ENCODE measurements at places on chromosomes 16 and 17.
A peak's percentile ranks its signal among the peaks of the same experiment; 100 is the strongest.

- DNase-seq: peak; percentile 44
Observed at GRCh38 chr17:70677783-70678647, 508.7 kb downstream of the KCNJ2 start.

DNA sequence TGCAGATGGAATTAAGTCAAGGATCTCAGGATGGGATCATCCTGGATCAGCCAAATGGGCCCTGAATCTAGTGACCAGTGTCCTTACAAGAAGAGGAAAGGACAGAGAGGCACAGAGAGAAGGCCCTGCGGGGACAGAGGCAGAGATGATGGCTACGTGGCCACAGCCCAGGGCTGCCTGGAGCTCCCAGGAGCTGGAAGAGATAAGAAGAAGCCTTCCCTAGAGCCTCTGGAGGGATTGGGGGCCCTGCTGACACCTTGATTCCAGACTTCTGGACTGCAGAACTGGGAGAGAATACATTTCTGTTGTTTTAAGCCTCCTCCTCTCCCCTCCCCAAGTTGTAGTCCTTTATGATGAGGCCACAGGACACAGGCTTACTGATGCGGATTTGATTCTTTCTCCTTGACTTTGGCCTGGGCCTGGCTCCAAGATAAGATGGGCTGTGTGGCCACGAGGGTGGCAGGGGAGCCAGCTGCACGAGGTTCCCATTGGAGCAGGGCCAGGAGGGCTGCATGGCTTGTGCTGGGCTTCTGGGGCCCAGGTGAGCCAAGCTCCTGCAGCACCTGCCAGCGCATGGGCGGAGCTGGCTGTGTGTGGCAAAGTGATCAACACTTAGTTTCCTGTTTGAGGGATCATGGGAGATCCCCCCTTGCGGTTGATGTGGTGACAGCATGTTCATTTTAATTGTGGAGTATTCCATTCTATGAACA is 146.1 kb downstream of the IRF8 start:
- no peak for DNase-seq

- peak; percentile 72 for DNase-seq
Observed at GRCh38 chr17:44108440-44109311, 14.8 kb downstream of the HDAC5 start.

GRCh38 chr16:87045466-87046216 is 271.6 kb downstream of the C16orf95 start:
- DNase-seq: no peak

DNA sequence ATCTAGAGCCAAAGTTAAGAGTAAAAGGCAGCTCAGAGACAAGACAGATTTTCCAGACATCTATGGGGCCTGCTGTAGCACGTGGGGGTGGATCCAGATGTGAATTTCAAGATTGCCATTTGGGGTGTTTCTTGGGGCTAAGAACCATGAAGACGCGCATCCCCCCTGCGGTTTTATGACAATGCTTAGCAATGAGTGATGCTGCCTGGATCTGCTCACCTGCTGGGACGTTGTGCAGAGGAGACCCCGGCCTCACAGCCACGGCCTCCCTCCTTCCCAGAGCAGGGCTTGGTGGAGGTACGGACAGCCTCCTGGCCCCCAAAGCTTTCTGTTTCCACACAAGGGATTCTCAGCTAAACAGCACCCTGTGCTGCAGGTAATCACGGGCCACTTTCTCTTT is 151.5 kb upstream of the DYNLRB2 start:
- no peak for DNase-seq

DNA sequence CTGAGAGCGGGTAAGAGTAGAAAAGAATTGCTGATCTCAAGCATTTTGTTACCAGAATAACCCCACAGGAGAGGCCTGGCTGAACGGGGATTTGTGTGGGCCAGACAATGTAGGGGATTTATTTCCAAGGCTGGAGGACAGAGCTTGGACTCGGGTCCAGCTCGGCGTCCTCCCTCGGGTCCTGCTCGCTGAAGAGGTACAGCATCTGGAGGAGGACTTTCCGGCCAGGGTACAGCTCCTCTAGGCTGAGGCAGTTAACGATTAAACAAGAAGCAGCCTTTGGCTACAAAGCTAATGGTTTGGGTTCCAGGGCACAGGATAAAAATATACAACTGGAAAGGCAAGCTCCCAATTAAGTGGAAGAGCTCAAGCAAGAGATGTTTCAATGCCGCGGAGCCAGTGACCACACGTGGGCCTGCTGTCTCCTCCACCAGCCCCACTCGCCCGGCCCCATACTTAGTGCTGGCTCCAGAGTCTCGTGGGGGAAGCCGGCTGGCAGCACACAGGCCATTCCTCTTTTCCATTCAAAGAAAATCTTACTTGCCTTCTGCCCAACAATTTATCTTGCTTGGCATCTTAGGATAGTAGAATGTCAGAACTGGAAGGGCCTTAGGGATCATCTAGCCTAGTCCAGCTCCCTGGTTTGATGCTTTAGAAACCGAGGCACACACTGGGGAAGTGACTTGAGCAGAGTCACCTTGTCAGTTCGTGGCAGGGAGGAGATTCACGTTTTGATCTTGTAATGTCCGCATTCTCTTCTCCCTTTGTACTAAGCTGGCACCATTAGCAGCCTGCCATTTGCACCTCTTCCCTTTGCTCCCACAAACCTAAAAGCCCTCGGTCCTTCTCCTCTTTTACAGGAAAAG is 85.9 kb upstream of the TBX2 start:
- no peak for DNase-seq

- no peak for DNase-seq
Observed at GRCh38 chr16:67942200-67942509, 1.8 kb downstream of the LCAT start.

DNA sequence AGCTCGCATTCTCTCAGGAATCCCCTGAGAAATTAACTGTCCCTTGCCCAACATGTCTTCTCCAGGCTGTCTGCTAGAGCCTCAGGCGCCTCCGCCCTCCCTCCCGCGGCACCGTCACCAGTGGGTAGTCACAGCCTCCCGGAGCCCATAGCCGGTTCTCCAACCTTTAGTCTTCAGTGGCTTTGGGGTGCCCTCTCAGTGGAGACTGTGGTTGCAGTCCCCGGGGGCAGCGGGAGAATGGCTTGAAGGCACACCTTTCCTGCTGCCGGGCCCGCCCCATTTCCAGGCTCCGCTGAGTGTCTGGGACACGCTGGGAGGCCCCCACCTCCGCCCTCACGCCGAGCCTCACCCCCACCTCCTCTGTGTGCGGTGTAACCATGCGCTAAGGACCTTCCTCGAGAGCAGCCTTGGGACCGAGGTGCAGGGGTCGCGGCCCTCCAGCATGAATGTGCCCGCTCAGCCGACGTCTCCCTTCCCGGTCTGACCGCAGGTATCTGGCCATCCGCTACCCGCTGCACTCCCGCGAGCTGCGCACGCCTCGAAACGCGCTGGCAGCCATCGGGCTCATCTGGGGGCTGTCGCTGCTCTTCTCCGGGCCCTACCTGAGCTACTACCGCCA is 1.7 kb downstream of the GALR2 start:
- no peak for DNase-seq

DNA sequence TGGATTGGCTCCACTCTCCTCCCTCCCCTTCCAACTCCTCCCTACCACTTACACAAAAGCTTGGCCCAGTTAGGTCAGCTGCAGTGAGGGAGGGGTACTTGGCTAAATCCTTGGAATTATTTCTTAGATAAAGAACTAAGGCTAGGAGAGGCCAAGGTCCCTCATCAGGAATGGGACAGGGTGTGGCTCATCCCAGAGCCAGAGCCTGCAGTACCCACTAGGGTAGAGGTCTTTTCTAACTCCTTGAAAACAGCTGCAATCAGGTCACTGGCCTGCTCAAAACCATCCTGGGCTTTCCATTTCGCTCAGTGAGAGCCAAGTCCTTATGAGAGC is 1.9 kb upstream of the SLC46A1 start:
- no peak for DNase-seq

- DNase-seq: peak; percentile 29
Observed at GRCh38 chr16:89026121-89026612, 49.2 kb upstream of the CBFA2T3 start.

DNA sequence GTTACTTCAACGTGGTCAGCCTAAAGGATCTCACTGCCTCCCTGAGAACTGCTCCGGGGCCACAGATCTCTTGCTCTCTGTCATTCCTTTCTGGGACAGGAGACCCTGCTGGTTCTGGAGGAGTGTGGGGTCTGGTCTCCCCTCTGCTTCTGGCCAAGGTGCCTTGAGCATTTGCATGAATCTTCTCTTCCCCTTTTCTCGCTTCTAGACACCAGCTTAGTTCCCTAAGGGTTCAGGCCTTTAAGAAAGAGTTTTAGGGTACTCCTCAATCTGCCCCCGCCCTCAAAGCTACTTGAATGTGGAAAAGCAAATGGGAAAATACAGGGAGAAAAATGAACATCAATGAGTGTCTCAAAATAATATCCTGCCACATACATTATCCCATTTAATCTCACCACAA is 48.1 kb downstream of the WSB1 start:
- no peak for DNase-seq

DNA sequence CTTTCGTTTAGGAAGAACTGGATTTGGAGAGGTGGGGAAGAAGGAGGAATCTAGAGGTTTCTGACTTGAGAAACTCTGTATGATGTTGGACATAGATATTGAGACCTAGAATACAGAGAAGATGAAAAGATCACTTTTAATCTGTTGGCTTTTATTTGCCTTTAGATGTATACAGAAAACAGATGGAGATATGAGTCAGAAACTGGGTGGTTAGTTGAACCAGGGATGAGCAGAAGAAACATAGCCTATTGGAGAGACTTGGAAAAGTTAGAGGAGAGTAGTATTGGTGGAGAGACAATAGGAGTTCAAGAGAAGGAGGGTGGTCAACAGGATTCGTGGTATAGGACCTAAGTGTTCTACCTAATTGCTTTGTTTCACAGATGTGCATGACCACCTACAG is 5.1 kb downstream of the PHAF1 start:
- no peak for DNase-seq

- DNase-seq: peak; percentile 36
Observed at GRCh38 chr16:77660311-77660710, 62.0 kb upstream of the NUDT7 start.

- no peak for DNase-seq
Observed at GRCh38 chr16:75462806-75463205, 1.7 kb downstream of the TMEM170A start.

GRCh38 chr16:23406546-23407240 is 46.3 kb downstream of the COG7 start:
- no peak for DNase-seq

- no peak for DNase-seq
Observed at GRCh38 chr16:18852647-18853046, 51.3 kb upstream of the ARL6IP1 start.
